ENCODE measurements at places on chromosomes 5 and 9. TPM values are rescaled to one million over a fixed set of nuclear protein-coding genes. Genes with fewer than 3 reads are reported as not detected.

DNA sequence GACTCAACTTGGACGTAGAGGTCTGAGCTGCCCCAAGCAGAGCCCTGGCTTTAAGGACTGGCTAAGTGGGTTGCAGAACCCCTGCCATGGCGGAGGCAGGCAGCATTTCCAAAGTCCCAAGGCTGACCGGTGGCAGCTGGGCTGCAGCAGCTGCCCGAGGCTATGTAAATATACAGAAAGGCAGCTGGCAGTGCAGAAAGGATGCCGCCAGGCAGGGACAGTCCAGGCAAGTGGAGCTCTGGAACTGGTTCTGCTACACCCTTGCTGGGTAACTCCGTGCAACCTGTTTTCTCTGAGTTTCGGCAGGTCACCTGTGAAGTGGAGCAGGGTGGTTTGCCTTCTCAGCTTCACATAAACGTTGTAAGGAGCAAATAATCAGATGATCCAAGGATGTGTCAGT is 46.0 kb downstream of the SHB start:
- DNase-seq, result no peak

DNA sequence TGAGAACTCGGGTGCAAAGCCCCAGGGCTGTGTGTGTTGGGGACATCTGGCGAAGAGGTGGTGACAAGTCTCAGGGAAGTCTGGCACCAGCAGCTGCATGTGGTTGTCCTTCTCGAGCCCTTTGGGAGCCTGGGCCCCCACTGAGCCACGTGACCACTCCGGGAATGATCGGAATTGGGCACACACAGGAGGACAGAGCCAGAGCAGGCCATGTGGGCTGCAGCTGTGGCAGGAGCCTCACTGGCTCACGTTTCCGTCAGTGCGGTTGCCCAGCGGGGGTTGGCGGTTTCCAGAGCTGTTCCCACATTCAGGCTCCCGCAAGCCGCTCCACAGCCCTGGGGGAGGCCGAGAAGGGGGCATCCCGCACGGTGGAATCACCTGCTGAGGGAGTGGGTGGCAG is 6.8 kb upstream of the CEL start:
- DNase-seq, result peak; percentile 76

- DNase-seq, result no peak
These were observed 204.5 kb downstream of the BRINP1 start for GRCh38 chr9:119164716-119165115.

DNA sequence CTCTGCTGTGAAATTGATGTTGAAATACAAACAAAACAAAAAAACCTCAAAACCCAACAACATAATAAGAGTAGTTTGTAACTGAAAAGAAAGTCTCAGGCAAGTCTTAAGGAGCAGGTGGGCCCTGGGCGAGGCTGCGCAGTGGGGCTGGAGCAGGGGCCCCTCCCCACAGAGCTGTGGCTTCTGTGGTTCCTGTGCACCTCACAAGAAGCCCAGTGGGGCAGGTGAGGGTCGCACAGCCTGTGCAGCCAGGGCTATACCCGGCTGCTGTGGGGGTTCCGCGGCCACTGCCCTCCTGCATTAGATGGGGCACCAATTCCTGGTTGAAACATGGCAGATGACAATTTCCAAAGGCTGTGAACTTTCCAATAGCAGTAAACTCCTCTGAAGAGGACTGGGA is 75.3 kb downstream of the TRIO start:
- DNase-seq, result no peak

GRCh38 chr9:72615931-72616330 is 94.5 kb downstream of the TMC1 start:
- DNase-seq, result no peak

Gene DOCK8
- total RNA-seq, result 12.1 TPM

DNA sequence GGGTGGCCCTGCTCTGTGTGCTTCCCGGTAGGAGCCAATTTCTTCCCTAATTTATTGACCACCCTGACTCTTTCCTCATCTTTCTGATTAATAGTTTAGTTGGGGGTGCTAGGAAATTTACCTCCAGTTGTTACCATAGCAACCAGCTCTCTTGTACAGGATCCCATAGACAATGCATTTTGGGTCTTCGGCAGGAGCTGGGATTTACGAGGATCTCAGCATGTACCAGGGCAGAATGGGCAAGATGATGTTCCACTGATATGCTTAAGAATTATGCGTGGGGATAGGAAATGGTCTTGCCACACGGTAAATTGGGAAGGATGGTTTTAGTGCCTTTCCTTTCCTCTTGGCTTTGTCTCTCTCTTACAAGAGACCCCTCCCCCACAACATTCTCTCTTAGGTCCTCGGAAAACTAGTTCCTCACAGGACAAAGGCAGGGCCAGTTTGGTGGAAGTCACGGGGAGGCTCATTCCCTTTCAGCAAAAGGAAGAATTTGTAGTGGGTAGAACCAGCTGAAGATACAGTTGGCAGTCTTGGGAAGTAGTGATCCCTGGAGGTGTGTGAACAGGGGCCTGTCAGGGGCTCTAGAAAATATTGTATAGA is 133.4 kb upstream of the SHB start:
- DNase-seq, result no peak

Gene SLC6A19
- total RNA-seq, result not detected

Gene CDH10
- total RNA-seq, result 0.79 TPM

DNA sequence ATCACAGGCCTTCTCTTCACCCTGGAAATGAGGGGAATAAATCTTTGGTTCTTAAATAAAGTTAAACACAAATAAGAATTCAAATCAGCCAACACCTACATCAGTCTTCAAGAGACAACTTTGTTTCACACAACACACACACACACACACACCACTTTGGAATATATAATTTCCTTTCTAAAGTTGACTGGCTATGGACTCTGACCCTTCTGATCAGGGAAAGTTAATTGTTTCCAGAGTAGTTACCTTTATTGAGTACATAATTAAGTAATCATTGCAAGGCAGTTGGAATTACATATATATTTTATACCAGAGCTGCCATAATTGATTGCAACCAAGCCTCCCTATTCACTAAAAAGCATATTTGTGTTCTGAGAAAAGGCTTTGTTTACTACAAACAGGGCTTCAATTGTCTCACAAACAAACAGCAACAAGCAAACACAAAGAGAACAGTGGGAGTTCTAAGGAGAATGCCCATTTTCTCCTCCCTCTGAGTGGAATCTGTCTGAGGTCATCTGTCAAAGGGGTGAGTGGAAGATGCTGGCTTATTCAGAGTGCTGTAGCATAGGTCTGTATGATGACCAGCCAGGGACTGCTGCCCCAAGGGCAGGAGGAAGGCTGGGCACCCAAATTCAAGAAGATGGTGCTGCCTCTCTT is 136.6 kb downstream of the SEMA6A start:
- DNase-seq, result no peak

DNA sequence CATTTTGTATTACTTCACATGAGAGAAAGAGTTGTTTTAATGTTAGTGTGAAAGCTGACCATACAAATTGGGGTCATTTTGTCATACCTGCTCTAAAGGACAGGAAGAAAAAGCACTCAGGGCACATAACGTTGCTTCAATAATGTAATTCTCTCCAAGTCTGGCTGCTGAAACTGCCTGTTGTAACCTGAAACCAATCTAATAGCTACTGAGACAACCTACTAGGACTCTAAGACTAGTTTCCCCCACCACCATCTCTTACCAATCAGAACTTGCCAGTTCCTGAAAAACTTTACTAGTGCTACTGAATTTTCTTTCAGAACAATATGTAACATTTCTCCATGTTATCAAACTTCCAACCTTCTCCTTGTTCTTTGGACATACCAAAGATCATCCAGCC is 374.7 kb downstream of the PTPRD start:
- DNase-seq, result no peak

DNA sequence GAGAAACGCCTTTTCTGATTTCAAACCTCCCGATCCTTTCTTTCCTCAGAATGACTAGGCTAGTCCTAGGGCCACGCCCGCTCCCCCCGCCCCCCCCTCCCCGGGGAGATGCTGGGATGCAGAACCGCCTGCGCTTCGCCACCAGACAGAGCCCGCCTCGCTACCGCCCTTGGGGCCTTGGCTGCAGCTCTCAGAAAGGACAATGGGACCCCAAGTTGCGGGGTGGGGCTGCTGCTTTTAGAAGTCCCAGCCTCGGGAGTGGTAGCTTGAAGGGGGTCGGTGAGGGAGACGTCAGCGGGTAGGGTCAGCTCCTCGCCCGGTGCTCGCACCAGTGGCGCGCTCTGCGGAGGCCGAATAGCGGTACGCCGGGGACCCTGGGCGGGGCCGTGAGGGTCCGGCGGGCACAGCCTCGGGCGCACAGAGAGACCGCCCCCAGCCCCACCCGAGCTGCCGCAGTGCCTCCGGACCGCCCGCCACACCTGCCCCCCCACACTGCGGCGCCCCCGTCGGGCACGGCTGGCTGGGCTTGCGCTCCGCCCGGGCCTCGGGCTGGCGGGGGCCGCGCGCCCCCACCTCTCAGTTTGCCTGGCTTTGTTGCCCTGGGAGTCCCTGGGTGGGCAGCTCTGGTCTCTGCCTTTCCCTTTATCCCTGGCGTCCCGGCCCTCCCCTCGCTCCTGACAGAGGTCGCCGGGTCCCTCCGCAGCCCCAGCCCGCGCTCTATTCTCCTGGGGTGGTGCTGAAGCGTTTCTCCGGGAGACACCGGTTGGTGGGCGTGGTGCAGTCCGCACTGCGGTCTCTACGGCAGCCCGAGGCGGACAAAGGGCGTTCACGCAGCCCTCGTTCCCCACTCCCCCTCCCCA is 1.2 kb downstream of the MAP1B start:
- DNase-seq, result peak; percentile 58

DNA sequence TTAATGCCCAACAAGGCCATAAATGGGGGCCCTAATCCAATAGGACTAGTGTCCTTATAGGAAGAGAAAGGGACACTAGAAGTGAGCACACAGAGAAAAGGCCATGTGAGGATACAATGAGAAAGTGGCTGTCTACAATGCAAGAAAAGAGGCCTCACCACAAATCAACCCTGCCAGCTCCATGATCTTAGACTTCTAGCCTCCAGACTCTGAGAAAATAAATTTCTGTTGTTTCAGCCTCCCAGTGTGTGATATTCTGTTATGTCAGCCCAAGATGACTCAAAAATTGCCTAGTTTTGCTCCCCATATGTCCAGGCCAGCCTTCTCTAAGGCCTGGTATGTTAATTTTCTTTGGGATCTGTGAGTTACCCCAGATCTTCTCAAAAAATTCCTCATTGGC is 32.3 kb upstream of the HTR4 start:
- DNase-seq, result no peak

GRCh38 chr5:125130591-125130990 is 384.2 kb upstream of the ZNF608 start:
- no peak for DNase-seq

DNA sequence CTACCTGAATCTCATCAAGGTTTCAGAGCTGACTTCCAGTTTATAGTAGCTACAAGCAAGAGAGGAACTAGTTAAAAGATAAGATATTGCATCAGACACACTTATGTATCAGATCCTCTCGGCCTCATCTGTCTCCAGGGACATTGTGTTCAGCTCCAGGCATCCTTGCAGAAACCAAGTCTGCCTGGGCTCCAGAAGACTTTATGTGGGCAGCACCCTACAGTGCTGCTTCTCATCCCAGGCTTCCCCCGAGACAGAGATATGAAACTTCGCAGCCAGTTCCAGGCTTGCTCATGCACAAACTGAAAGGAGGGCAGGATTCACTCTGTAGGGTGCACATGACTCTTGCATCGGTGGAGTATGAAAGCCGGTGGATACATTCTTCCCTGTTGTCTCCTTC is 33.9 kb upstream of the FOXB2 start:
- DNase-seq, result no peak

- no peak for DNase-seq
These were observed 65.2 kb upstream of the SPIN1 start for GRCh38 chr9:88322906-88323566.

- DNase-seq, result peak; percentile 84
These were observed 64.8 kb downstream of the SMIM23 start for GRCh38 chr5:171850324-171850947.

DNA sequence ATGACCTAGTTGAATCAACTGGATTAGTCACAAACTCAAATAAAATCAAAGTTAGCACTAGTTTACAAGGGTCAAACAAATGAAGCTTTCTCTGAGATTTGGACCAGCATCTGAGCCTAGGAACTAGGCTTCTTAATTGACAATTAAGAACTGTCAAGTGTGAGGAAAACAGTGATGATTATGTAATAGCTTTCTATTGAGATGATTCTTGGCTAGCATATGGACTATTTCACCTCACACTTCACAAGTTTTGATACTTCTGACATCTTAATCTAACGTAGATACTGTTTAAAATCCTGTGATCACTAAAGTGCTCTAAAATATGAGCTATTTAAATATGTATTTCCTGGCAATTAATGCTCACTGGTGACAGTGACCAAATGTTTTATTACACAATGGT is 542.9 kb downstream of the EFNA5 start:
- DNase-seq, result no peak

- no peak for DNase-seq
These were observed 800 bp upstream of the AP3B1 start for GRCh38 chr5:78295035-78295961.

- no peak for DNase-seq
These were observed 48.2 kb upstream of the ANGPTL2 start for GRCh38 chr9:127170652-127171051.

GRCh38 chr9:120080849-120081248 is 499.1 kb downstream of the CDK5RAP2 start:
- DNase-seq, result no peak

Gene DDX4
- not detected for total RNA-seq

DNA sequence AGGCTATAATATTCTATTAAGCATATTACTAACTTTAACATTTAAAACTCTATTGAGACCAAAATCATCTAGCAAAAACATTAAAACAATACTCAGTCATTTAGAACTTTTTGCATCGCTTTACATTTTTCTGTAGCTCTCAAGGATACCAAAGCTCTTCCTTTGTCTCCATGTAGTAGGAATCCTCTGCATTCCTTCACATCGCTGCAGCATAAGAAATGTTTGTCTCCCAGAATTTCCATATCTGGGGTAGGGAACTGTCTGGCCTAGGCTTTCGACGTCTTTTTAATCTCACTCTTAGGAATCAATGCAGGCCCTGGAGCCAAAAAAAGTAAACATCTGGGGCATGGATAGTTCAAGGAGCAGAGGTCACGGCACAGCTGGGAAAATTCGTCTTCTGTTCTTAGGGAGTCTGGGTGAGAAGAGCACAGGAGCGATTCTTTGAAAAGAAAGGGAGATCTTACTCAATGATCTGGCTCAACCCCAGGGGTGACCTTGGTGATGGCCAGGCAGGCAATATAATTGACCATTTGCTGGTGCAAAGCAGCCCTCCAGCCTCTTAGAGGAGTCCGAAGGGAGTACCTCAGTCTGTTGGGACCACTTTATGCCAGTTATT is 23.2 kb upstream of the RAI14 start:
- DNase-seq, result no peak

DNA sequence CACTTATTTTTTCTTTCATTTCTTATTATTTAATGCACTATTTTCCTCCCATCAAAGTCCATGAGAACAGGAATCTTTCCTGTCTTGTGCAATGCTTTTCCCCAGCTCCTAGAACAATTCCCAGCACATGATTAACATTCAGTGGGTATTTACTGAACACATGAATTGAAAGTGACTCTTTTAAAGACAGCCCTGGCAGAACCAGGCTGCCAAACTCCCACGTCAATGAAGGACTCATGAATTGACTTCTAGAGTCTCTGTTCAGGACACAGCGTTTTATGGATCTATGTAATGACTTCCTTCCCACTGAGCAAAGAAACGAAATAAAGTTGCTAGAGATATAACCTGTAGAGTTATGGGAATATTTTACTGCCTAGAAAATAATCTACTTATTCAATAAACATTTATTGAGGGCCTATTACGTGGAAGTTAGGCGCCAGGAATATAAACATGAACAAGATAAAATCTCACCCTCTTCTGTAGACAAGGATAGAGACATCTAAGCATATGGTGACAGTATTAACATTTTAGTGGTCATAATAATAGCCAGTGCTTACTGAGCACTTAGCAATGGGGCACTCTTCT is 485.9 kb upstream of the KLF4 start:
- DNase-seq, result no peak

All from skin of body (tissue), 3 donors.